ENCODE measurements at places on chromosomes 5 and 9.

DNA sequence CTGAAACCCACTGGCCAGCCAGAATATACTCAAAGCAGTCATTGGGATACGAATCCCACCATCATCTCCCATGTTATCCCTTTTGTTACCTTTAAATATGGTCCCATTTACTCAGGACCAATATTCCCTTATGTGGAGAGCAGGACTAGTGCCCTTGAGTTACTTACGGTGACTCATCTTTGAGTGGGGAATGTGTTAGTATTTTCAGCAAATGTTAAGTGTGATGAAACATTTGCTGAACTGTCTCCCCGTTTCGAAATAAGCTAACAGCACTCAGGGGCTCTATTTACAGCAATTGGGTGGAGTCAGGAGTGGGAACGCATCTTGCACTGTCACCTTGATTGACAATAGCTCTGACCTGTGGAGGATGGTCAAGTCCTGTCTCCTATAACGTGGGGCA lies 67.4 kb downstream of the CTSL start:
- DNase-seq = peak; percentile 81

DNA sequence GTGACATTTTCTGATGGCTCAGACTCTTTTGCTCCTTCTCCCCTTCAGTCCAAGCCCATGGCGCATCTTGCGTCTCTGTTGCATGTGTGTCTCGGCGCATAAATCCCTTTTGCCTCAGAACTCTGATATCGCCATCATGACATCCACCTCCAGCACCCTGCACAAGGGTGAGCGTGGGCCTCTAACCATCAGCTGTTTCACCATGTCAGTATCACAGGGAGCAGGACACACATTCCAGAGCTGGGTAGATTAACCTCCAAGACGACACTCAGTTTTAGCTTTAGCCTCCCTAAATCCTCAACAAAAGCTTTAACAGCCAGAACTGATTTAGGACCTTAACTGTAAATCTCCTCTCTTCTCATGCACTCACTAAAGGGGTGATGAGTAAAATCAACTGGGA lies 239.0 kb downstream of the EBF1 start:
- DNase-seq = no peak

DNA sequence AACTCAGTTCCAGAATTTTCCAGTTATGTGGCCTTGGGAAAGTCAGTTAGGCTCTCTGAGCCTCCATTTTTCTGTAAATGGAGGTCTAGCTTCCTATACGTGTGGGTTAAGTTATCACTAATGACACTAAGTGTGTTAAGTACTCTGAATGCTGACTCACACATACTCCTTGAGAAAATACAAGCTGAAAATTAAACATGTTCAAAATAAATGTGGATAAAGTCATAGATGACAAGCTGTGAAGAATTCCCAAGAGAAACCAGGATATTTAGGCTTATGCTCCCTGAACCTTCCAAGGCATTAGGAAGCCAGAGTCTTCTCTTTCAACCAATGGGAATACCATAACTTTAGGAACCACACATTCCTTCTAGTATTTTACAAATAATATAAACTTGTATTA lies 58.1 kb downstream of the ABCA1 start:
- no peak for DNase-seq

DNA sequence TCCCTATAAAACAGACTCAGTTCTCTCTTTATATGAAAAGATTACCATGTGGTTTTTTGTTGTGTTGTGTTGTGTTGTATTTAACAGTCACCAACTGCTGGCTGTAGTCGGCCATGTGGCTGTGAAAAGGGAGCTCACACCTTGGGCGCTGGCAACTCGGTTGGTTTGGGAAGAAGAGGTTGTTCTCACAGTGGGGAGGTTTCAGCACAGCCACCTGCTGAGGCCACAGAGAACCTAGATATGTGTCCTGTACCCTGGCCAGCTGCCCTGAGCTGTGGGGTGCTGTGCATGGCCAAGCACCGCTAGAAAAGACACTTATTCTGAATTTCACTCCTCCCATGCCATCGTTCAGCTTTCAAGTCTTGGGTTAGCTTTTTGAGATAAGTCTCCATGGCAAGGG lies 58.8 kb downstream of the SYK start:
- no peak for DNase-seq

DNA sequence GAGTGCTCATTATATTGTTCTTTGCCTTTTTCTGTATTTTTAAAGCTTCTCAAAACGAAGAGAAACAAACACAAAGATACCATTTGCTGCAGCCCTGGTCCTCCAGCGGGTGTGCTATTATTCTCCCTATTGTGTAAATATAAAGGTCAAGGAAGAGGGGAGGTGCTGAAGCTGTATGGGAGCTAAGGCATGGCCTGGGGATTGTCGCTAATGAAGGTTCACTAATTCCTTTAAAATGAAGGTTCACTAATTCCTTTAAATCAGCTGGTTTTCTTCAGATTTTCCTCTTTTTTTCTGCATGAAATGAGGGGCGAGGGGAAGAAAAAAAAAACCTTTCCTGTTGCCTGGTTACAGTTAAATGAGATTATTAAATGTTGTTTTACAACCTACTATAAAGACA lies 74.5 kb upstream of the MAP1B start:
- no peak for DNase-seq

GRCh38 chr5:124740991-124741583 lies 5.4 kb downstream of the ZNF608 start:
- no peak for DNase-seq

- no peak for DNase-seq
Observed at GRCh38 chr5:137503456-137503855, 4.3 kb upstream of the SPOCK1 start.

DNA sequence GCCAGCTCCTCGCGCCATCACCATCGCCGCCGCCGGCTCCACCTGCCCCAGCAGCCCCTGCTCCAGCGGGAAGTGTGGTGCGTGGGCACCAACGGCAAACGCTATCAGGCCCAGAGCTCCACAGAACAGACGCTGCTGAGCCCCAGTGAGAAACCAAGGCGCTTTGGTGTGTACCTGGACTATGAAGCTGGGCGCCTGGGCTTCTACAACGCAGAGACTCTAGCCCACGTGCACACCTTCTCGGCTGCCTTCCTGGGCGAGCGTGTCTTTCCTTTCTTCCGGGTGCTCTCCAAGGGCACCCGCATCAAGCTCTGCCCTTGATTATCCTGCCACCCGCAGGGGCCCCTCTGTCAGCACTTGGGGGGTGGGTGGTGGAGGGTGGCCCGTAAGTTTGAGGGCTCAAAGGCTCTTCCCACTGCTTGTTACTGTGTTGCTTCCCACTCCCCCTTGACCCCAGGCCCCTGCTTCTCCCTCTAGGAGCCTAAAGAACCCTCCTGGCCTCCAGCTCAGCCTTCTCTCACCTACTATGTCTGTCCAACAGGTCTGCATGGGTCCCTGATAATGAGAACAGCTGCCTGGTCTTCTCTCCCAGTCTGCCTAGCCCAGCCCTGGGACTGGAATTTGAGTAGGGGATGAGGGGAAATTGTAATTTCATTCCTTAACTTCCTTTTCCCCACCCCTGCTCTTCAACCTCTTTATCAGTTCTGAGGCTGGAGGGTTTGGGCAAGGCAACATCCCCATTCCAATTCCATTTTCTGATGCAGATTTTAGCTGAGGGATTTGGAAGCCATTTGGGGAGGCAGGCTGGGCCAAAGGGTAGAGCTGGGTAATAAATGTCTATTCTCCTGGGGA lies 9.0 kb downstream of the RACK1 start:
- no peak for DNase-seq

DNA sequence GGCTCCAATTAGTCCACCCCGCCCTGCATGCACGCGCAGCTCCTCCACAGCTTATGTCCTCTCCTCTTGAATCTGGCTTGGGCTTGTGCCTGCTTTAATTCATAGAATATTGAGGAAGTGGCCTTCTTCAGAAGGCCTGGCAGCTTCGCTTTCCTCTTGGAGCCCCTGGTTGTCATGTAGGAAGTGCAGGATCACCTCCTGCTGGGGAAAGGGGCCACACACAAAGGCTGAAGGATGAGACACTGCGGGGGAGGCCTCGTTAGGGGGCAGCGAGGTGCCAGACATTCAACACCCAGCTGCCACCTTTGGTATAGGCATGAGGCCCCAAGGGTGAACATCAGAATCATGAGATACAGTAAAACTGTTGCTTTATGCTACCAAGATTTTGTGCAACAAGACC lies 2.7 kb upstream of the CNOT6 start:
- peak; percentile 53 for DNase-seq

GRCh38 chr9:131640438-131641137 lies 95.3 kb downstream of the PRRT1B start:
- no peak for DNase-seq

DNA sequence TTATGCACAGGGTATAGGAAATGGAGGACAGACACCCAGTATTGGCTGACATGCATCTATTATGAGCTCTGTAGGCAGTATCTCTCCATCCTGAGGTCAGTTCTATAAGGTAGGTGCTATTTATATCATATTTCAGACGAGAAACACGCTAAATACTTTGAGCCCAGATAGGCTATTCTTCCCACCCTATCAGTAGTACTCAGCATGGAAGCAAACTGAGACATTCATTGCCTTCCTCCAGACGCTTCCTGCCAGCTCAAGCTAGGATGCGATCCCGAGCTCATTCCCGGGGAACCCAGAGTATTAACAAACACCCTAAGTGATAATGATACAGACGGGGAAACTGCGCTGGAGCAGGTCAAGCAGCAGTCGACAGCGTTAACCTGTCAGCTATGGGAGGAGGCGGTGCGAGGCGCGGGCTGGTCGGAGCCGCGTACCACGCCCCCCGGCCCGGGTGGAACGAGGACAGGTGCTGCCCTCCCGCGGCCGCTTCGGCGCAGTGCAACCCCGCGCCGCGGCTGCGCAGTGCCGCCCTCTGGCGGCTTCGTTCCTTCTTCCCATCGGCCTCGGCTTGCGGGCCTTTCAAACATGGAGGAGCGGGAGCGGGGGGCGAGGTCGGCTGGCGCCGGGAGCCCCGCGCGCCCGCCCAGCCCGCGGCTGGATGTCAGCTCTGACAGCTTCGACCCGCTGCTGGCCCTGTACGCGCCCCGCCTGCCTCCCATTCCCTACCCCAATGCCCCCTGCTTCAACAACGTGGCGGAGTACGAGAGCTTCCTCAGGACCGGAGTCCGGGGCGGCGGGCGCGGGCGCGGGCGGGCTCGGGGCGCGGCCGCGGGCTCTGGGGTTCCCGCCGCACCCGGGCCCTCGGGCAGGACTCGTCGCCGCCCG lies at the start of gene LSM11:
LSM11 (plus strand) TSS at position 550 of the 888 bp plus-strand sequence; CDS start at position 589, 39 bp downstream.
- DNase-seq = peak; percentile 87

DNA sequence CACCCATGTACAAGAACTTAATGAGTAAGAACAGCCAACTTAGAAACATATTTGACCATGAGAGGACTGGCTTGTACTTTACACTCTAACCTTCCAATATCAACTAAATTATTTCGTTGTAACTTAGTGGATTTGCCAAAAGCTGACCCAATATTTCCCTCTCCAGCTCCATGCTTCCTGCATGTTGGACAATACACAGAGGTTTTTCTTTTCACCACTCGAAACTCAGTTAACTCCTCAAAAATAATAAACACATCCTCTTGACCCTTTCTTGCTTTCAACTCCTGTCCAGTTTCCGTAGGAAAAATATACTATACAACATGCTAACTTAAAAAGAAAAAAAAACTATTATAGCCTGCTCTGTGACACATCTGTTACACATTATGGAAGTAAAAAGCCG lies 188.9 kb downstream of the MPDZ start:
- no peak for DNase-seq

DNA sequence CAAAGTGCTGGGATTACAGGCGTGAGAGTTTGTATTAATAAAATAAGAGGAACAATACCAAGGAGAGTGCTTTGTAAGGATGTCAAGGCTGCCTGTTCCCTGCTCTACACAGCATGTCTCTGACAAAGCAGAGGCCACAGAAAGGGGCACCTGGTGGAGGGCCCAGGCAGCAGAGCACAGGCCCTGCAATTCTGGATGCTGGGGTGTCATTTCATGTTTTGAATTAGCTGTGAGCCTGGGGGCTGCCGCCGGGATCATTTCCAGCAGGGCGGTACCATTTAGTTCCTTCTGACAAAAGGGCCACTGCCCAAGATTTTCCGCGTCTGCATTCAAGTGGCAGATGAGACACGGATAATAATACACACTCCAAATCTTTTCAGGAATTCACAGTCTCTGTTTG lies 396.9 kb downstream of the GADD45G start:
- DNase-seq = no peak

- no peak for DNase-seq
Observed at GRCh38 chr5:121029536-121030245, 565.6 kb downstream of the PRR16 start.

GRCh38 chr9:34079181-34079580 lies 30.5 kb upstream of the UBAP2 start:
- no peak for DNase-seq

GRCh38 chr5:23012842-23013241 lies 159.7 kb upstream of the CDH12 start:
- no peak for DNase-seq

DNA sequence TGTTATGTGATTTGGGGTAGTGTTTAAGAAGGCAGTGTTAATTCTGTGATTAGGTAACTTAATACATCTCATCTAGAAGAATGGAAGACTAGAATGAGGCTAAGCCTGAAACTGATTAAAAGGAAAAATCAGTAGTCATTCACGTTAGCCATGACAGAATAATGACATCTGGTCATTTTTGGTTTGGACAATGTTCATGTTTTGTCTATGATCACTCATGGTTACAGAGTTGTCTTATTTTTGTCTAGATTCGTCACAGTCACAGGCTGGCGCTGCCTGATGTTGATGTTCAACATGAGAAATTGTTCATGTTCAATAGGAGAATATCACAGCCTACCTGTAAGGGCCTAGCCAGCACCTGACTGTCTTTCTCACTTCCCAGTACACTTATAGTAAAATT lies 9.5 kb upstream of the DOCK2 start:
- no peak for DNase-seq

DNA sequence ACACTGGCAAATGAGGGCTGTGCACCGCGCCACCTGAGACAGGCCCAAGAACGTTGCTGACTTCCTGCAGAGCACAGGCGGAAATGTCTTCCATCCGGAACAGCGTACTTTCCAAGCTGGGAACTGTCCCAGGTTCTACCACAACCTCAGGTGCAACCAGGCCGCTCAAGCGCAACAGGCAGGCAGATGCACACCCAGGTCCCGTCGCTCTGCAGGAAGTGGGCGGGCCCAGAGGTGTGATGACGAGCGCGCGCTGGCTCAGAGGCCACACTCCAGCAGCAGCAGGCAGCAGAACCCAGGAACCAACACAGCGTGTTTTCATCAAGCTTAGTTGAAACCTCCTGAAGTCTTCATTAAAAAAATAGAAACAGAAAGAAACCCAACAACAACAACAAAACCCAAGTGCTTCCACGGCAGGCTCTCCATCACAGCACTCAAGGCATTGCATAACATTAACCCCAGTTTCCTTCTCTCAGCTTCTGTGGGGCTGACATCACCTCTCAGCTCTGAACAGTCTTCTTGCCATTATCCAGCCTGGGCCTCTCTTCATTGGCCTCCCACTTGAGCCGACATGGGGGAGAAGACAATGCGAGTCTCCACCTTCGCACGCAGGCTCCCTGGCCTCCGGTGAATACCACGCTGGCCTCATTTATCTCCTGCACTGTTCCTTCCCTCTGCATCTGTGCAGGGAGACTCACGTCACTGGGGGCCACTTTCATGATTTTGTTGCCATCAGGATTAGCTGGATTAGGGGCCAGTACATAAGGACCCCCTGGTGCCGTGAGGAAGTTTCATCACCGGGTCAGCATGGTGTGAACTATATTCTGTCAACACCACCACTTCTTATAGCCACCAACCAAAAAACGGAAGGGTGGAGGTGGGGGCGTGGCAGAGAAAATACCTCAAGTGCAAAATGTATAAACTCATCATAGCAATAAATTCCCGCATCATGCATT lies 22.1 kb downstream of the PTCH1 start:
- DNase-seq = no peak

Data from HL-60 (cell line).